ENCODE measurements at places on chromosomes 13 and 19.

DNA sequence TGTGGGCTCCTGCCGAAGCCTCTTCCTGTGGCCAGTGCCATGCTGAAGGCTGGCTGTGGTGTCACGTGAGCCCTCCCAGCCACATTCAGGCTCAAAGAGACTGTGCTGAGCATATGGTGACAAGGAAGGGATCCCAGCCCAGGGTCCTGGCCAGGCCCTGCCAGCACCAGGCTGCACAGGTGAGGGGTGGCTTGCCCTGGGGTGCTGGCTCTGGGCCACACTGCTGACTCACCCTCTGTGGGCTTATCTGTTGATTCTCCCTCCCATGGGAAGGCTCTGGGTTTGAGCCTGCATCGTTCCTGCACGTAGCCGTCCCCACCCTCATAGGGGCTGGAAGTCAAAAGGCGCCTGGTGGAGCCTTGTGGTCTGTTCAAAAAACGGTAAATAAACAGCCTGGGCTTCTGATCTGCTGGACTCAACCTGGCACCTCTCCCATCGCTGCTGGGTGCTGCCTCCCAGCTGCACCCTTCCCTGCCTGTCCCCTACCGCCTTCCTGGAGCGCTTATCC lies 31.1 kb downstream of the DNM2 start:
- no peak for DNase-seq

DNA sequence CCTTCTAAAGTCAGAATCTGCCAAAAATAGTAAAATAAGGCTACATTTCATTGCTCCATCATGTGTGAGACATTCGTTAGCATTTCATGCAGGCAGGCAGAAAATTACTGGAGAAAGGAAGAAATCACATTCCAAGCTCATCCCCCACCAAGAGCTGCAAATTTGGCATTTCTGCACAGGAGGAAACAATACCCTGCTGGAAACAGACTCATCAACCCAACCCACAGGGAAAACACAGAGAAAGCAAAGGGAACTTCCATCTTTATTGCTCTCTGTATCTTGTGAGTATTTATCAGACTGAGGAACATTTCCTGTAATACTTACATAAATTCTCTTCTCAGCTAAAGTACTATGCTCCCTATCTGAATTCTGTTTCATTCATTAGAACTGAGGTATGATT lies 95.7 kb downstream of the KCTD12 start:
- DNase-seq: no peak

- no peak for DNase-seq
Measured at GRCh38 chr13:110883542-110883941, 31.3 kb downstream of the ANKRD10 start.

DNA sequence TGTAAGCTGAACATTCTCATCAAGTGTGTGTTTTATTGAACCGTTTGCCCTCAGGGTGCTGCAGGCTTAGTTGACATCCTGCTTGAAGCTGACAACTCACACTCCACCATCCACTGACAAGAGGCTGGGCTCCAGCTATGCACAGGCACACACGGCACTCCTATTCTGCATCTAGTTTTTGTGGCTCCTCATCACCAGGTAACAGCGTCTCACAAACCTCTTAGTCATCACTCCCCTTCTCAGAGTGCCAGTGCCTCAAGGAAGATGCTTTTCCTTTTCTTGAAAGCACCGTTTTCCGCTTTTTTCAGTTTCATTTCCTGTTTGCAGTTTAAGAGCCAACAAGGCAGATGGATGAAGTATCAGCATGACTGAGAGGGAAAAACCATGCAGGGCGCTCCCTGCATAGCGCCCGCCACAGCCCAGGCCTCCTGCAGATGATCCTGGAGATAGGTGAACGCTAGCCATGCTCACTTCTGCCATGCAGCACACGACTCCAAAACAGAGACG lies 491.2 kb downstream of the COG6 start:
- peak; percentile 20 for DNase-seq

DNA sequence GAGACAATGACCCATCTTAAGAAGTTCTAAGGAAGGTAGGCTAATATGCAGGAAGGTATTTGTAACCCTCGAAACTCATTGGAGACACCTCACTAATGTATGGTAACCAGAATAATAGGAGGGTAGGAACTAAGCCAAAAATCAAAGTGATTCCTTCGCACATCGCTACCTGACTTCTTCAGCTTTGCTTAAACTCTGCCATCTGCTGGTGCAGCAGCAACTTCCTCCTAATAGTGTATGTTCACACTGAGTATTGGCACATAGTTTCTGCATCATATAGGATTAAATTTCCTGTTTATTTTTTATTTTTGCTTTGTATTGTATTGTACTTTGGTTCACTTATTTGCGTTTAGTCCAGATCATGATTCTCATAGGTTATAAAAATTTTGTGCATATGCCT lies 676.2 kb downstream of the GPC5 start:
- no peak for DNase-seq

- no peak for DNase-seq
Measured at GRCh38 chr13:32936716-32937115, 79.5 kb upstream of the KL start.

DNA sequence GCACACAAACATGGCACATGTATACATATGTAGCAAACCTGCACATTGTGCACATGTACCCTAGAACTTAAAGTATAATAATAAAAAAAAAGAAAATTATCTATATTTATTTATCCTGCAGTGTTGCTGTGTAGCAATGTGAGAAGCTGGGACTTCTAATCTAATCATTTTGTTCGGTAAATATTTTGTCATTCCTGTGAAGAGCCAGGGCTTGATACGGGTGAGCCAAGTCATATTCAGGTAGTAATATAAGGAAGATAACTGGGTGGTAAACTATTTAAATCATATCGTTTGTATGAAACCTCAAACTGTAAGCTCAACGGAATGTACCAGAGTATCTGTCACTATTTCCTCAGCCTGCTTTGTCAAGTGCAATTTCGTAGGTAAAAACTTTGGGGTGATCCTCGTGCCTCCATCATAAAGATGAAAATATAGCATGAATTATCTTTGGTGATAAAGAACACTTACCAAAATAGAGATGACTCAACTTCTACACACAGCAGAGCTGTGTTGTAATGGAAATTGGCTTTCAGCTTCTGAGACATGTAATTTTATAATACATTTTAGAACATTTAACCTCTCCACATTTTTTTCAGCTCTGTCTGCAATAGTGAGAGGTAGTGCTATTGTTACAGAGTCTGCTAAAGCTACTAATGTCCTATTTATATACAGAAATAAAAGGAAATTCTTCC lies 92.9 kb downstream of the PCDH9 start:
- DNase-seq: no peak

DNA sequence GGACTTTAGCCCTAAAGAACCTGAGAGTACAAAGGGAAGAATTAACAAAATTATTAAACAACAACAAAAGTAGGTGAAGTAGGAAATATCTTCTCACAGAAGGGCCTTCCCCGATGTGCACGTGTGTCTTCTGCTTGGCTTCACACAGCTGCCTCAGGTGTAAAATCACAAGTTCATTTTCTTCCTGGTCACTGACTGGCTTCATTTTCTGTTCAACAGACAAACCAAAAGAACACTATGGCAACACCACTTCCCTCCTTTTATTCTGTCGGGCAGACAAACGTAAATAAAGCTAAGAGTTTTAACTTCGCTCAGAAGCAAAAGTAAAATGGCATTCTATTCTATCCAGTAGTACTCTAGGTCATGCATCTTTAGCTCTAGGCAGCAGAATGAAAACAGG lies 140.9 kb downstream of the TBC1D4 start:
- DNase-seq: no peak

- DNase-seq: no peak
Measured at GRCh38 chr19:43777163-43777695, 3.5 kb downstream of the KCNN4 start.

DNA sequence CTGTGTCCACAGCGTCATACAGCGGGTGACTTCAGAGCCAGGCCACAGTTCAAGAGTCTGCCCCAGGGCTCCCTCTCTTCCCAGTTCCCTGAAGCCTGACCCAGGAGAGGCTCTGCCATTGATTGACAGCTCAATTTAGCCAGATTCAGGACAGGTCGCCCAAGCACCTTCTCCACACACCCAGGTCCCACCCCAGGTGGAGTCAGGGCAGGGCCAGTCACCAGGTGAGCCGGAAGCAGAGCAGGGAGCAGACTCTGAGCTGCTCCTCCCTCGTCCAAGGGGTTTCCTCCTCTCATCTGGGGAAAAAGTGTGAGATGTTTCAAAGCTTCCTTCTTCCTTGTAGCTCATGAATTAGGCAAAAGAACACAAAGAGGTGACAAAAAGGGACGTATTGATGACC lies 5.6 kb downstream of the CEACAM7 start:
- DNase-seq: no peak

DNA sequence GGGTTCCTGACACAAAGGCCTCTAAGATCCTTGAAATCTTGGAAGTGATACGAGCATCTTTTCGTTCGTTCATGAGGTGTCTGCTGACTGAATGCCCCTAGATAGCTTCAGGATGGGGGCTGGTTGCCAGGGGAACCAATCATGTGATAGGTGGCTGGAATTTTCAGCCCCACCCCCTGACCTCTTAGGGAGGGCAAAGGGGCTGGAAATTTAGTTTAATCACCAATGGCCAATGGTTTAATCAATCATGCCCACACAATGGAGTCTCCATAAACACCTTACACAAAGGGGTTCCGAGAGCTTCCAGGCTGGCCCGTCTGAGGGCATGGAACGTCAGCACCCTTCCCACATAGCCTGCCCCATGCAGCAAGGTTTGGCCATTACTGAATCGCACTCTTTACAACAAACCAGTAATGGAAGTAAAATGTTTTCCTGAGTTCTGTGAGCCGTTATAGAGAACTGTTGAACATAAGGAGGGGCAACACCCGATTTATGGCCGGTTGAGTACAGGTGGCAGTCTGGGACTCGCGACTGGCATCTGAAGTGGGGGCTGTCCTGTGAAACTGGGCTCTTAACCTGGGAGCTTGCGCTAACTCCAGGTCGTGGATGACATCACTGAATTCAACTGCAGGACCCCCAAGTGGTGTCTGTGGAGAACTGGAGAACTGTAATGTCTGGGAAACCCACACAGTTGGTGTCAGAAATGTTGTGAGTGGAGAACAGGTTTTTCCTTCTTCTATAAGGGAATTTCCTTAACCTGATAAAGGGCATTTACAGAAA lies 25.6 kb downstream of the MLLT1 start:
- no peak for DNase-seq

GRCh38 chr19:47275791-47276461 lies 1.2 kb downstream of the INAFM1 start:
- no peak for DNase-seq

GRCh38 chr13:51906581-51906980 lies 44.8 kb downstream of the CCDC70 start:
- DNase-seq: no peak

DNA sequence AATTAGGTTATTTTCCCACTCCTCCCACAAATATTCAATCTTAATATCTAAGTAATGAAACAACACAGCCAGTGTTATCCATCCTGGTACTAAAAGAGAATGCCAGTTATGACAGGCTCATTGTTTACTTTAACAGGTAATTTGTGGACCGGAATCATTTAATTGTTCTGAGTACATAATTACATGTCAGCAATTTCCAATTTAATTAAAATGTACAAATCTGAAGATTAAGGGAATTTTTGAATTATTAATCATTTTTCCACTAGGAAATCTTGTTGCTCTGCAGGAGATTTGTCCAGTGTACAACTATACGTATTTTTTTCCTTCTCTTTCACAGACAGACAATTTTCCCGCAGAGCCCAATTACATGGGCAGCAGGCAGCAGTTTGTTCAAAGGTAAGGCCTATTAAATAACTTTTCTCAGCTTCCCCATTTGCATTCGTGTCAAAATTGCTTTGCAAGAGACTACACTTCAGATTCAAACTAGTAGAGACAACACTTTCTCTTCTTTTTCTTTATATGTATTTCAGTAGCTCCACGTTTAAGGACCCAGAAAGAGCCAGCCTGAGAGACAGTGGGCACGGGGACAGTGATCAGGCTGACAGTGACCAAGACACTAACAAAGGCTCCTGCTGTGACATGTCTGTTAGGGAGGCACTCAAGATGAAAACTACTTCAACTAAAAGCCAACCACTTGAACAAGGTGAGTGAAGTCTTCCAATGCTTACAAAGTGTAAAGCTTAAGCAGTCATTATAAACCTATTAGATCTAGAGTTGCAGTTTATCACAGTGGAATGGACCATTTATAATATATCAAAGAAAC lies 34.8 kb downstream of the PCDH17 start:
- no peak for DNase-seq

GRCh38 chr13:81760316-81760715 lies 1419.4 kb upstream of the SPRY2 start:
- no peak for DNase-seq

- no peak for DNase-seq
Measured at GRCh38 chr13:77000475-77000874, 8.6 kb downstream of the CLN5 start.

- no peak for DNase-seq
Measured at GRCh38 chr13:44921931-44922758, 67.1 kb downstream of the NUFIP1 start.

GRCh38 chr13:43573361-43573740 lies 213.4 kb downstream of the ENOX1 start:
- no peak for DNase-seq

- no peak for DNase-seq
Measured at GRCh38 chr13:114064450-114065140, 67.8 kb downstream of the RASA3 start.

DNA sequence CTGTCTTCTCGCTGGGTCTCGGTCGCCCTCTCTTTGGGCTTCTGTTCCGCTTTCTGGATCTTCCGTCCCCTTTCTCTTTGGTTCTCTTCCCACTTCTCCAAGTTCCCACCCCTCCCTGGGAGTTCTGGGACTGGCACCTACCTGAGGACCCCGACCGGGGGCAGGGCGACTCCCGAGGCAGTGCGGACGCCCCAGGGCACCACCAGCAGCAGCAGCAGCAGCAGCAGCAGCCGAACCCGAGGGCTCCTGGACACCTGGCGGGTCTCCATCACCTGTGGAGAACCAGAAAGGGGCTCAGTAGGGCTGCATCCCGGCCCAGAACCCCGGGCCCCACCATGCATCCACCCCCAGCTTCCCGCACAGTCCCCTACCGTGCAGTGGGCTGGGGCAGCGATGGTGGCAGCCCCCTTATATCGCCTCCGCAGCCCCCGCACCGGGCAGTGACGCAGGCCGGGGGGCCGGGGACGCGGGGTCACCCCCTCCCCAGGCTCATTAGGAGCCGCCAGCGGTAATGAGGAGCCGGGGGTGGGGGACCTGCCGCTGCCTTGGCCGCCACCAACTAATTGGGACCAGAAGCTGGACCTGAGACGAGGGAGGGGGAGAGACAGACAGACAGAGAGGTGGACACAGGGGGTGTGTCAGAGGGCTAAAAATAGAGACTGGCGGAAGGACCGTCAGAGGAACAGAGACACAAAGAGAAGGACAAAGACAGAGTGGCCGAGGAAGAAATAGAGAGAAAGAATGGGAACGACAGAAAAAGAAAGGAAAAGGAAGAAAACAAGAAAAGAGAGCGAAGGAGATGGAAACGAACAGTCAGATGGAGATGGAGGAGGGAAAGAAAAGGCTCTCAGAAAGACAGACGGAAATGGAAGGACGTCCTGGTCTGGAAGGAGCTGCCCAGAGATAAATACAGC lies at the start of gene PTH2:
Gene PTH2 (minus strand): TSS at position 371 of the 914 bp plus-strand sequence. CDS start 102 bp downstream, at position 269.
- no peak for DNase-seq
